ENCODE measurements at places on chromosomes 11 and 22. TPM values are rescaled to one million over a fixed set of nuclear protein-coding genes. Genes with fewer than 3 reads are reported as not detected.

Gene GRAMD4
- total RNA-seq: 7.2 TPM

Gene NPTXR
- 1.3 TPM for total RNA-seq

Gene MMP12
- not detected for total RNA-seq

Gene BLID
- total RNA-seq: 15.5 TPM

Gene ATG2A
- 13.0 TPM for total RNA-seq

Gene TYR
- not detected for total RNA-seq

All from thoracic aorta endothelial cell (primary cell).